DMS79 treated with DMSO at 0.1 percent for 48 hours (cell line): ENCODE measurements at places on chromosomes 16 and 17.

- DNase-seq, result no peak
Observed at GRCh38 chr17:55587608-55588139, 76.4 kb upstream of the SMIM36 start.

GRCh38 chr16:85652431-85653221 lies 36.1 kb downstream of the GINS2 start:
- DNase-seq, result peak; percentile 10

GRCh38 chr17:57861790-57862693 lies 12.2 kb upstream of the MRPS23 start:
- no peak for DNase-seq

DNA sequence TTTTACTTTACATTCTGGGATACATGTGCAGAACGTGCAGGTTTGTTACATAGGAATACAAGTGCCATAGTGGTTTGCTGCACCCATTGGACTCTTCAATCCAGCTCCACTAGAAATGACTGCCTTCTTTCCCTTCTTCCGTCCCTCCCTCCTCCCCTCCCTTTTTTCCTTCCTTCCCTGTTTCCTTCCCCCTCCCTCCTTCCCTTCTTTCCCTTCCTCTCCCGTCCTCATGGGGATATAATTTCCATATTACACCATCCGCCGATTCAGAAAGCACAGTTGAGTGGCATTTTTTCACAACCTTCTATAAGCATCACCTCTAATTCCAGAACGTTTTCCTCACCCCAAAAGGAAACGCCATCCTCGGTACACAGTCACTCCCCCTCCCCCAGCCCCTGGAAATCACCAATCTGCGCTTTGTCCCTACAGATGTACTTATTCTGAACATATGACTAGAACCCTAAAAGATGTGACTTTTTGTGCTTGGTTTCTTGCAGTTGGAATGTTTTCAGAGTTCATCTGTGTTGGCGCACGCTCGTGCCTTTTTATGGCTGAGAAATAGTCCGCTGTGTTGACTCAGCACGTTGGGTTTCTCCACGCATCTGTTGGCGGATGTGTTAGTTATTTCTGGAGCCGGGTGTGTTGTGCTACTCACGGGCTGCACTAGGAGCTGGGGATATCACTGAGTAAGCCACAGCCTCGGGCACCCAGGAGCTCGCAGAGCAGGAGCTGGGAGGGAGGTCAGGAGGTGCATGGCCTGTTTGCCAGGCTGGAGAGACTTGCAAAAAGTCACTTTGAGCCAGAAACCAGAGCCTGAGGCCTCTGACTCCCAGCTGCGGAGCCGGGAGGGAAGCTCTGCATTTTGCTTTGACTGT lies 336.4 kb downstream of the SEC14L1 start:
- DNase-seq, result no peak
